ENCODE measurements at places on chromosomes 6 and 20. TPM values are rescaled to one million over a fixed set of nuclear protein-coding genes. Genes with fewer than 3 reads are reported as not detected.

The ATF6B gene
- 89.2 TPM for polyA plus RNA-seq

The OR2J3 gene
- not detected for polyA plus RNA-seq

DNA sequence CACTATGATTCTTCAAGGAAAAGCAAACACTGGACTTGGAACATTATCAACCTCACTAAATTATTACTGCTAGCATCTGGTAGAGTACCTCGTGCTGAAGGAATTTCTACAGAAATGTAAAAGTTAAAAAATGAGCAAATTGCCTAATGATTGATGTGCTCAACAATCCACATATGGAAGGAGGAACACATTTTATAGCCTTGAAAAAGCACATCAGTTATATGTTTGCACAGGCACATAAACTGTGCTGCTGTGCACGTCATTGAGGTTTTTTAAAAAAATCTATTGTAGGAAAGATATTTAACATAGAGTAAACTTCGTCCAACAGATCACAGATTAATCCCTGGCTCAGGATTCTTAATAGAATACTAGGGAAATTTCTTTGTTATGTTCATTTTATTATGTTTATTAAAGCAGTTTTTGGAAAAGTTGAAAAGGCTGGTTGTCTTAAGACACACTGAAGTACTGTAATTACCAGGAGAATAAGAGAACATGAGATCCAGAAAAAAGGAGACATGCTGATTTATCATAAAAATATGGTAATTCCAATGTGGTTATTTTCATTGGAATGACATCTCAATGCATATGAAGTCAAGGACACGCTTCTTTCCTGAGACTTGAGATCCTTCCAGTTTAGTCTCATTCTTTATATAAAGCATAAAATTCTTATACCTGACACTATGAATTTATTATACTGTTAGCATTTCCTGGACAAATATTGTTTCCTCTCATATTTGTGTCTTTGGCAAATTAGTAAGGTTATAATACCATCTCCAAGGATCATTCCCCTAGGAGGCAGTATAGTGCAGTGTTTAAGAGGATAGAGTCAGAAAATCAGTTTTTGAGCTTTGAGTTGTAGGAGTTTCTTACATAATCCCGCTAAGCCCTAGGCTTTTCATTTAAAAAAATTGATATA is 511.1 kb downstream of the TENT5A start:
- peak; percentile 3 for DNase-seq

DNA sequence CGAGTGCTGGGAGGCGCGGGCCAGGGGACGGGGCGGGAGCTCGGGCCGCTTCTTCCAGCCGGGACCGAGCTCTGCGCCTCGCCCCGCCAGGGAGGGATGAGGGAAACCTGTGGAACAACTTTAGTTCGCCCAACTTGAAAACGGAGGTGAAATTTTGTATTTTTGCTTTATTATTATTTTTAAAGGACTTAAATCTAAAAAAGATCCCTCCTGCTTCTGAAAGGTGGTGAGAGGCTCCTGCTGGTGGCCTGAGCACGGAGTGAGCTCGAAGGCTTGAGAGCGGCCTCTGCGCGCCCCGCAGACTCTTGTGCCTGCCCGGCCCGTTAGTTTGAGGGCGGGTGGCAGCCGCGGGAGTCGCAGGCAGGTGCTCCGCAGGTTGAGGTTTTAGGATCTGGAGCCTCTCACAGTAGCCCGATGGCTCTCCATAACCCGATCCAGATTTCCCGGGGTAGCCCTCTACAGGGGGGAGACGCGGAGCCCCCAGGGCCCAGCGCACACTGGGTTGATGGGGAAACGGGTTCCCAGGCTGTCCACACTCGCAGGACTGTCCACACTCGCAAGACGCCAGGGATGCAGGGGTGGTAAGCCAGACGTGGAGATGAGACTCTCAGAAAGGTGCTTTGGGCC is 46.2 kb upstream of the SUPT3H start:
- no peak for DNase-seq

GRCh38 chr20:37657924-37658804 is 35.7 kb upstream of the CTNNBL1 start:
- DNase-seq = peak; percentile 25

DNA sequence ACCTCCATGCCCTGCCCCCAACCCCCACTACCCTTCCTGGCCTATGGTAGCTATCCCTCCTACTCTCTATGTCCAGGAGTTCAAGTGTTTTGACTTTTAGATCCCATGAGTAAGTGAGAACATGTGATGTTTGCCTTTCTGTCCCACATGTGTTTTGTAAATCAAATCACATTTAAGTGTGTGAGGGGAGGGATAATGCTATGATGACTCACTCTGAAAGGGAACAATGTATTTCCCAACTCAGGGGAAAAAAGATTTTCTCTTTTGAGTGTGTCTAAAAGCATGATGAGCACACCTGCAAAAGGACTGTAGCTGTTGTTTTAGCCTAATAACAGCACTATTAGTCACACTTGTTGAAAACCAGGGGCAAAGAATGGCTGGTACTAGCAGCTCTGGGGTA is 193.7 kb downstream of the GJA10 start:
- no peak for DNase-seq

- peak; percentile 41 for DNase-seq
These were observed 516 bp upstream of the IRF4 start for GRCh38 chr6:390914-391558.

DNA sequence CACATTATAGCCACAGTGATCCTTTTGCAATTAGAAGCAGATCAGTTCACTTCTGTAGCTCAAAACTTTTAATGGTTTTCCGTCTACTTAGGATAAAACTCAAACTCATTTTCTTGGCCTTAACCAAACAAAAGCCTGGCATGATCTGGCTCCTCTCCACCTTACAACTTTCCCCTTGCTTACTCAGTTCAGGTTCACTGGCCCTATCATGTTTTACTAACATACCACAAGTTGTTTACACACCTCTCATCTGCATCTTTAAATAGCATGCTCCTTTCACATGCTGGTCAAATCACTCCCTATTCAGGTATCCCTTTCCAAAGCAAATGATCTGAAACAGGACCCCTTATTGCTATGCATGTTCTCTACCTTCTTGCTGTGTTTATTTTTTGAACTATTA is 191.4 kb upstream of the FAM83B start:
- DNase-seq = no peak

Data from brain (organoid and tissue), 16 donors.